ENCODE measurements at places on chromosomes 6 and 20.

GRCh38 chr6:44235269-44235668, 11.6 kb upstream of the HSP90AB1 start:
- DNase-seq = no peak

GRCh38 chr20:48612335-48612734, 215.5 kb downstream of the PREX1 start:
- DNase-seq = no peak

DNA sequence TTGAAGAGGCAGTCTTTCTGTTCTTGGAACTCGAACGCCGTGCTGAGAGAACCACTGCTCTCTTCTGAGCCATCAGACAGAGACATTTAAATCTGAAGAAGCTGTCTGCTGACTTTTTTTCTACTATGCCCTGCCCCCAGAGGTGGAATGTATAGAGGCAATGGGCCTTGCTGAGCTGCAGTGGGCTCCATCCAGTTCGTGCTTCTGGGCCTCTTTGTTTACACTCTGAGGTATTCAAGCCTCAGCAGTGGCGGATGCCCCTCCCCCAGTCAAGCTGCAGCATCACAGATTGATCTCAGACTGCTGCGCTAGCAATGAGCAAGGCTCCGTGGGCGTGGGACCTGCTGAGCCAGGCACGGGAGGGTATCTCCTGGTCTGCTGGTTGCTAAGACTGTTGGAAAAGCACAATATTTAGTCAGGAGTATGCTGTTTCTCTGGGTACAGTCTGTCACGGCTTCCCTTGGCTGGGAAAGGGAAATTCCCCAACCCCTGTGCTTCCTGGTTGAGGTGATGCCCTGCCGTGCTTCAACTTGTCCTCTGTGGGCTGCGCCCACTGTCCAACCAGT, 526.8 kb downstream of the CD109 start:
- no peak for DNase-seq

DNA sequence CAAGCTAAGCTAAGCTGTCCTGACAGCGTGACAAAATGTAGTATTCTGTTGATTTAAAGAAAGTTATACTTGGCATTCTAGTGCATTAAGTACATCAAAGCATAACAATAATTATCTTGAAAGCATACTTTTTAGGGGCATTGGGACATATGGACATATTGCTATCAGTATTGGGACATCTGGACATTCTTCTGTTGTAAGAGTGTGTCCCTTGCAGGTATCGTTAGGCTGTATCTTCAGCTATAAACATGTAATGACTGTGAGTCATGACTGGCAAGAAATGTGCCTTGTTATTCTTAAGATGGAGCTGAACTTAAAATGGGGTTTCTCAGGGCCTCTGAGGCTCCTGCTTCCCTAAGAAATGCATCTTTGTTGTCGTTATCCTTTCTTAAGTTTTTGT, 74.3 kb downstream of the ADGB start:
- DNase-seq = no peak

DNA sequence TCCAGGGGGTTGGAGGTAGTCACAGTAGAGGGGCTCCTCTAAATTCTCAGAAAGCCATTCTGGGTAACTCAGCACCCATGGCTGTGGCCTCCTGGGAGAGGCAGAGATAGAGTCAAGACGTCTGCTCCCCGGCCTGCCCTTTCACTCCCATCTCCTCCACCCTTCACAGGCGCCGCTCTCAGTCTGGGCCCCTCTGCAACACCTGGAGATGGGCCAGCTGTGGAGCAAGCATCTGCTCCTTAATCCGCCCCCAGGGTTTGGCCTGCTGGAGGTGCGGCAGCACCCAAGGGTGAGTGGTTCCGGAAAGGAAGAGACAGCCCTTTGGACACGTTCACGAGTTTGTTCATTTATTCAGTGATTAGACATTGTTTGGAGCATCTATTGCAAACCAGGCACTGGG, 271.3 kb downstream of the BMP7 start:
- no peak for DNase-seq

DNA sequence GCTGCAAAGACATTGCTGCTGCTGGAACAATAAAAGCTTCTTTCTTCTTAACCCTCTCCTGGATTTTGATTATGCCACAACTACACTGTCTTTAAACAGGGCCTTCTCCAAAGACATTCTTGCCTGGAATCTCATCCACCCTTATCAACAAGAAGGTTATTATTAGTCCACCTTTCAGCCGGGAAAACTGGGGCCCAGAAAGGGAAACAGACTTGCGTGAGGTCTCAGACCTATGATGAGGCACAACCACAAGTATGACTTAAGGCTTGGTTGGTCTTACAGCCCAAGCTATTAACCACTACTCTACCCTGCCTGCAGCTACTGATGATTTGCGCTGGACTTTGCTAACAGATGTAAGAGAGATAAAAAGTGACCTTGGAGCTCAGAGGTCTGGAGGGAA, 62.8 kb upstream of the CTNNBL1 start:
- no peak for DNase-seq

GRCh38 chr6:85744433-85744970, 101.8 kb upstream of the SYNCRIP start:
- DNase-seq = no peak

- DNase-seq = no peak
Observed at GRCh38 chr20:63658749-63659187, 656 bp downstream of the RTEL1 start.

DNA sequence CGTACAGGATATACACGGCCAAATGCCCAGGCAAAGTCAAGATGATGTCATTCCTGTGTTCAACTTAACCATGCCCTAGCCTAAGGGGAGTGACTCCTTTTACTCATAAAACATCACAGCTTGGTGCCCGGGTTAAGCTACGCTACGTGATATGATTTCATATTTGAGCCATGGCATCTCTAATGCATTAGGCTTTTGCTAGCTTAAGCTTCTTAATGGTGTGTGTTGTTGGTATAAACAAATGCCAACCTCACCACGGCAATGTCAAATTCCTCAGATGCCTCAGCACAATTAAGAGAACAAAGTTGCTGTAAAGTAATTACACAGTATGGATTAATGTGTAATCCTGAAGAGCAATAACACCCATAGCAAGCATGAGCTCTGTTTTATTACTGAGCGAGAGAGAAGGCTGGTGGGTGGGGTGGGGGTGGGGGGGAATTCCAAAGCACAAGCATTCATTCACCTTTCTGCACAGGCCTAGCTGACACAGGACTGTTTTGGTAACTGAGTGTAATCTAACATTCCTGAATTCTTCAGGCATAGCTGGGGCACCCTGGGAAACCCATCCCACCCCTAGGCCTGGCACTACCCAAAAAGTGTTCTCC, 44.7 kb upstream of the CNKSR3 start:
- DNase-seq = no peak

GRCh38 chr6:89581689-89582088, 56.9 kb downstream of the LYRM2 start:
- DNase-seq = no peak

DNA sequence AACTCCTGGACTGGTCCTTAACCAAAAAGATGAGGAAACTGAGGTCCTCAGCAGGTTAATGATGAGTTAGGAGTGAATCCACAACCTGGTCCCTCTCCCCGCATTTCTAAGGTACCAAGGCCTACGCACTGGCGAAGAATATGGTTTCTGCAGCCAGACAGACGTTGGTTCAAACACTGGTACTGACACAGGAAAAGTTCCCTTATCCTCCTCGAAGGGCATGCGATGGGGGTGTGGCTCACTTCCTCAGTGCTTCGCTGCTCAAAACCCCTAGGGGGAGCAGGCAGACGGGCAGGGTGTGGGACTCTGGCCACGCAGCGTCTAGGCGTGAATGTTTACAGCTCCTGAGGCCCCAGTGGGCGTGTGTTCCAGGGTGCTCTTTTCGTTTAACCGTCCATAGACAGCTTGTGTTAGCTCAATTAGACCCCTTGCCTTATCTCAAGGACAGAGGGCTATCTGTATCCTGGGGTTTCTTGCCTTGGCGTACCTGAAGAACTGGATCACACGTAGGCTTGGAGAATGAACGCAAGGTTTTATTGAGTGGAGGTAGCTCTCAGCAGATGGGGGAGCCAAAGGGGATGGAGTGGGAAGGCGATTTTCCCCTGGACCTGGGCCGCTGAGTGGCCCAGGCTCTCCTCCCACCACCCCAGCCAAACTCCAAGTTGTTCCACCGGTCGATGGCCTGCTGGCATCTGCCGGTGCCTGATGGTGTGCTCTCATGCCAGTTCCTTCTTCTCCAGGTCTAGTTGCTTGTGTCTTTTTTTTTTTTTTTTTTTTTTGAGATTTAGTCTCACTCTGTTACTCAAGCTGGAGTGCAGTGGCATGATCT, 31.8 kb upstream of the PTPN1 start:
- DNase-seq = peak; percentile 71

GRCh38 chr6:150334790-150335783, 33.7 kb upstream of the IYD start:
- DNase-seq = no peak

DNA sequence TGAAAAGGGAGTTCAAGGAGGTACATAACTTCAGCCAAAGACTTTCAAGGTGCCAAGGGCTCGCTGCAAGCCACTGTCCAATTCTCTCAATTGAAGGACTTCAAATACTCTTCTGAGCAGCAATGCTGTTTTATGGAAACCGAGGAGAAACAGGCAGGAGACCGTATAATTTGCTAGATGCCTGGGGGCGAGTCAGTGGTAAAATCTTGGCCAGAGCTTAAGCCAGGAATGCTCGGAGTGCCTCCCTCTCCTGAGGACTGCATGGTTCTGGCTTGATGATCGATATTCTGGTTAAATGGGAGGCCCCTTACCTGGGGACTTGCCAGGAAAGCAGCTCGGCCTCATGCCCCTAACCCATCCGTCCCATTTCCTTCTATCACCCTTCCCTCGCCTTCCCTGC, 35.8 kb upstream of the NOP56 start:
- no peak for DNase-seq

- peak; percentile 57 for DNase-seq
Observed at GRCh38 chr20:39081255-39081654, 119.1 kb downstream of the DHX35 start.

GRCh38 chr6:136609873-136610706, 59.9 kb upstream of the MAP7 start:
- no peak for DNase-seq

GRCh38 chr6:137702791-137703424, 164.2 kb upstream of the TNFAIP3 start:
- DNase-seq = no peak

DNA sequence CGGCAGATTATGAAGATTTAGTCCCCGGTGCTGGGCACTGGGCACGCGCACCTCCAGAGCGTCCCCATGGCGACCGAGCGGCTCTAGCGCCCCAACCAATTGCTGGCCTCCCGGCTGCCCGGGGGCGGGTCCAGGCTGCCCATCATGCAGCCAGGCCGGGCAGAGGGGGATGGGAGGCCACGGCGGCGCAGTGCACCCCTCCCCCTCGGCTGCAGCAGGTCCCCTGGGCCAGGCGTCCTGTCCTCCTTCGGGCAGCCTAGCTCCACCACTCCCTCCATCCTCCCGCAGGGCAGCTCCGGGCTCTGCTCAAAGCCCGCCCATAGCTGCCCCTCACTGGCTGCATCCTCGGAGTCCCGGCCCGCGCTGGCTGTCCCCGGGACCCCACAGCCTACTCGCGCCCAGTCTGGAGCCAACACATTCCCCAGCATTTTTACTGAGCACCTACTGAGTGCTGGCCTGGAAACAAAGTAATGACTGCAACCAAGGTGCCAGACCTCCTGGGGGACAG, 99.4 kb downstream of the ASXL1 start:
- no peak for DNase-seq

DNA sequence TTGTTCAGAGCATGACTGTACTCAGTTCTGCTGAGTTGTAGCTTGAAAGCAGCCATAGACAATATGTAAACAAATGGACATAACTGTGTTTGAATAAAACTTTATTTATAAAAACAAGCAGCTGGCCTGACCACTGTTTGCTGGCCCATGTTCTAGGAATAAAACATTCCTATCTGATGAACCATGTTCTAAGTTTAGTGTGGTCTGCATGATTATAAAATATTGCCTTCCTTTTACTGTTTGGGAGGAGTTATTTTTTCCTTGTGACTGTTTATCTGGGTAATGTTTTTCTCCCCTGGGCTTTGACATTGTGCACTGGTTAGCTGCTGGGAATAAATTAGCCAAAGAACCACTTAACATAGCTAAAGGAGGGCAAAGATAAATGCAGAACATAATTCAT, 55.1 kb downstream of the CDS2 start:
- DNase-seq = no peak
